ENCODE measurements at places on chromosomes 11 and 22. TPM values are rescaled to one million over a fixed set of nuclear protein-coding genes. Genes with fewer than 3 reads are reported as not detected.

The OR8G1 gene
- not detected for total RNA-seq

The C22orf15 gene
- not detected for total RNA-seq

The RABL2B gene
- total RNA-seq = 8.2 TPM

The CACNA1I gene
- total RNA-seq = not detected

The PNPLA5 gene
- not detected for total RNA-seq

The GTF2H1 gene
- total RNA-seq = 31.8 TPM

The GAL gene
- not detected for total RNA-seq

The CARD18 gene
- not detected for total RNA-seq

The IGSF22 gene
- total RNA-seq = not detected

DNA sequence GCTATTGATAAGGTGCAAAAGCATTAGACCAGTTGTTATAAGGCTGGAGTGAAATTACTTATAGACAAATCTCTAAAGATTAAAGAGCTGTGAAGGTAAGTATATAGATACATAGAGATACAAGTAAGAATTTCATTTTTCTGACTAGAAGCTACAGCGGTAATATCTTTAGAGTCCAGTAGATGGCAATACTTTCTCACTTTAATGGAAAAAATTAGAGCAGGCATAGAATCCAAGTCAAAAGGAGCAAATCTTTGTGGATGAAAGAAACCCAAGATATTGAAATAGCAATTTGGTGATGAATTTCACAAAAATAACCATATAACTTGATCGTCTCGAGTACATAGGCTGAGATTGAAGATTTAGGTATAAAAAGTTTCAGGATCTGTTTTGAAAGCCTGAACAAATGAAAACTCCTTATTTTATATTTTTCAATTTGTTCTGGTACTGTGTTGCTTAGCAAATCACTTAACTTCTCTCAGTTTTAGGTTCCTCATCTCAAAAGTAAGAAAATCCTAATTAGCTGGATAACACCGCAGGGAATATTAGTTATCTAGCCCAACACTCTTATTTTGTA lies 81.9 kb downstream of the UVRAG start:
- no peaks in the 10 kb centered on the region for H3K27me3 ChIP-seq
- no peak overlapping the region for H3K27ac ChIP-seq
- peaks cover 13% of the 10 kb centered on the region for H3K4me1 ChIP-seq
- H3K36me3 ChIP-seq = no peaks in the 10 kb centered on the region

- no peak overlapping the region for H3K4me3 ChIP-seq
- peaks cover 94% of the 10 kb centered on the region for H3K4me1 ChIP-seq
- peak overlapping the region; percentile 72 for H3K27ac ChIP-seq
- no peaks in the 10 kb centered on the region for H3K27me3 ChIP-seq
- no peaks in the 10 kb centered on the region for H3K36me3 ChIP-seq
These were observed 44.0 kb downstream of the PPP6R3 start for GRCh38 chr11:68504432-68505066.

DNA sequence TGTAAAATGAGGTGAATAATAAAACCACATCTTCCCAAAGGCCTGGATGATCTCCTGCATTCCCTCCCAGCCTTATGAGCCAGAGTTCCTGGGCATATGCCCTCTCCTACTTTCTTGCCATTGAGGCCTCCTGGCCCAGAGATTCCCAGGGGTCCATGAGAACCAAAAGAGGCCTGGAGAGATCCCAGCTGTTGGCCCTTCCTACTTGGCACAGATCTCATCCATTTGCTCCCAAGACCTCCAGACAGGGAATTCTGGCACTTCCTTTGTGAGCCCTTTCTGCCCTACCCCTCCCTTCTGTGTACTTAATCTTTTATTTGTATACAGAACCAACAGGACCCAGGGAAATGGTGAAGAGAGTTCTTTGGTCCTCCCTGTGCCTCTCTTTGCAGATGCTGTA lies 21.4 kb downstream of the POU2F3 start:
- peaks cover 4% of the 10 kb centered on the region for H3K27me3 ChIP-seq
- no peak overlapping the region for H3K4me3 ChIP-seq
- H3K4me1 ChIP-seq = no peaks in the 10 kb centered on the region
- no peak for DNase-seq

GRCh38 chr11:43963279-43963620 lies 20.8 kb downstream of the C11orf96 start:
- no peak overlapping the region for H3K4me3 ChIP-seq
- DNase-seq = no peak
- H3K4me1 ChIP-seq = no peaks in the 10 kb centered on the region
- no peak overlapping the region for H3K27ac ChIP-seq
- no peaks in the 10 kb centered on the region for H3K36me3 ChIP-seq

GRCh38 chr11:78696177-78696576 lies 121.5 kb upstream of the NARS2 start:
- H3K4me1 ChIP-seq = no peaks in the 10 kb centered on the region
- no peaks in the 10 kb centered on the region for H3K36me3 ChIP-seq
- DNase-seq = no peak
- H3K27me3 ChIP-seq = no peaks in the 10 kb centered on the region
- no peak overlapping the region for H3K27ac ChIP-seq

- no peak overlapping the region for H3K4me3 ChIP-seq
- H3K27me3 ChIP-seq = no peaks in the 10 kb centered on the region
These were observed 36.1 kb upstream of the HTATIP2 start for GRCh38 chr11:20327377-20327935.

- no peaks in the 10 kb centered on the region for H3K27me3 ChIP-seq
- no peak overlapping the region for H3K27ac ChIP-seq
- no peaks in the 10 kb centered on the region for H3K36me3 ChIP-seq
- no peaks in the 10 kb centered on the region for H3K4me1 ChIP-seq
These were observed 1425.1 kb downstream of the BRD1 start for GRCh38 chr22:48402591-48403031.

DNA sequence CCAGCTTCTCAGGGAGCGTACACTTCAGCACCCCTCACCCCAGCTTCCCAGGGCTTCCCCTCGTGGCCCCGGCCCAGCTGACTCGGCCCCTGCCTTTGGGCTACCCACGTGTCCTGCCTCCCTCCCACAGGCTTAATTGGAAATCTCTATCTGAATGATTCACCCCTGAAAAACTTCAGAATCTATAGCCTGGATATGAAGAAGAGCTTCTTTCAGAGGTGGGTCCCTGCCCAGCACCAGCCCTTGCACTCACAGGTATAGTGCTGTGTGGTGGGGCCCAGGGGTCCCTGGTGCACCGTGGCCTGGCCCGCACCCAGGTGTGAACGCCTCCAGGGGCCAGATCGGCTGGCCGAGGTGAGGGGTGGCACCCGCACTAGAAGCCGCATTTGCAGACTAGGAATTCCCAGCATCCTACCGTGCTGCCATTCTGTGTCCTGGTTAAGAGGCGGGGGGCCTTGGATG lies 38.4 kb downstream of the B3GAT1 start:
- H3K27ac ChIP-seq = no peak overlapping the region
- DNase-seq = no peak
- H3K27me3 ChIP-seq = no peaks in the 10 kb centered on the region

GRCh38 chr11:5931061-5931460 lies 11.0 kb upstream of the OR56A3 start:
- DNase-seq = no peak
- H3K27ac ChIP-seq = no peak overlapping the region
- H3K27me3 ChIP-seq = no peaks in the 10 kb centered on the region
- H3K36me3 ChIP-seq = no peaks in the 10 kb centered on the region
- H3K4me3 ChIP-seq = no peak overlapping the region
- H3K4me1 ChIP-seq = no peaks in the 10 kb centered on the region

DNA sequence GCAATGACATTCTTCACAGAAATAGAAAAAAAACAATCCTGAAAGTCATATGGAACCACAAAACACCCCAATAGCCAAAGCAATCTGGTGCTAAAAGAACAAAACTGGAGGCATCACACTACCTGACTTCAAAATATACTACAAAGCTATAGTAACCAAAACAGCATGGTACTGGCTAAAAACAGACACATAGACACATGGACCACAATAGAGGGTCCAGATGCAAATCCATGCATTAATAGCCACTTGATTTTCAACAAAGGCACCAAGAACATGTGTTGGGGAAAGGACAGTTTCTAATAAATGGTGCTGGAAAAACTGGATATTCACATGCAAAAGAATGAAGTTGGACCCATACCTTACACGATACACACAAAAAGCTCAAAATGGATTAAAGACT lies 27.9 kb upstream of the SMIM38 start:
- H3K4me3 ChIP-seq = no peak overlapping the region
- no peaks in the 10 kb centered on the region for H3K4me1 ChIP-seq
- no peaks in the 10 kb centered on the region for H3K27me3 ChIP-seq
- no peaks in the 10 kb centered on the region for H3K36me3 ChIP-seq
- no peak overlapping the region for H3K27ac ChIP-seq
- no peak for DNase-seq

- no peak overlapping the region for H3K27ac ChIP-seq
- peaks cover 39% of the 10 kb centered on the region for H3K27me3 ChIP-seq
- H3K4me3 ChIP-seq = no peak overlapping the region
- no peak for DNase-seq
These were observed 8.0 kb upstream of the EFCAB6 start for GRCh38 chr22:43819931-43820640.

- H3K4me3 ChIP-seq = no peak overlapping the region
- no peak for DNase-seq
- no peaks in the 10 kb centered on the region for H3K36me3 ChIP-seq
- H3K27me3 ChIP-seq = no peaks in the 10 kb centered on the region
These were observed 104.1 kb downstream of the ATXN10 start for GRCh38 chr22:45775569-45776312.

- H3K36me3 ChIP-seq = no peaks in the 10 kb centered on the region
- no peak for DNase-seq
- no peak overlapping the region for H3K27ac ChIP-seq
These were observed 1509.5 kb downstream of the BRD1 start for GRCh38 chr22:48318173-48318572.

- no peaks in the 10 kb centered on the region for H3K4me1 ChIP-seq
- no peaks in the 10 kb centered on the region for H3K27me3 ChIP-seq
- H3K36me3 ChIP-seq = no peaks in the 10 kb centered on the region
- no peak overlapping the region for H3K4me3 ChIP-seq
- H3K27ac ChIP-seq = no peak overlapping the region
These were observed 8.3 kb downstream of the TP53AIP1 start for GRCh38 chr11:128934351-128934750.

- H3K27me3 ChIP-seq = no peaks in the 10 kb centered on the region
- no peak overlapping the region for H3K4me3 ChIP-seq
- H3K36me3 ChIP-seq = no peaks in the 10 kb centered on the region
- no peaks in the 10 kb centered on the region for H3K4me1 ChIP-seq
- no peak overlapping the region for H3K27ac ChIP-seq
These were observed 17.6 kb downstream of the KCNJ4 start for GRCh38 chr22:38437416-38437815.

DNA sequence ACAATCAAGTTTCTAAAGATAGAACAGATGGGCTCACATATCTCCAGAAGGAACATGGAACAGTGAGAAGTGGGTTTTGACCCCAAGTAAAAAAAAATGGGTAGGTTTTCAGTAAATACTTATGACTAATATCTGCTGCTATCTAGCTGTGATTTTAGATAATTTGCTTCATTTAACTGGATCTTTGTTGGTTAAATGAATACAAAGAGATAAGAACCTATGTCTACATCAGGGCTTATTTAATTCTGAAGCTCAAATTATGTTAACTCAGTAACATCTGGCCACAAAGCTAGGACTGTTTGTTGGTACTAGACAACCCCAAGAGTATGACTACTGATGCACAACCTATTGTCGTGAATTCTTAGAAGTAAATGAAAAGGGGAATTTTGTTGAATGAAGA lies 144.4 kb upstream of the SESN3 start:
- no peaks in the 10 kb centered on the region for H3K27me3 ChIP-seq
- H3K36me3 ChIP-seq = no peaks in the 10 kb centered on the region
- no peak overlapping the region for H3K4me3 ChIP-seq
- DNase-seq = no peak
- no peak overlapping the region for H3K27ac ChIP-seq

DNA sequence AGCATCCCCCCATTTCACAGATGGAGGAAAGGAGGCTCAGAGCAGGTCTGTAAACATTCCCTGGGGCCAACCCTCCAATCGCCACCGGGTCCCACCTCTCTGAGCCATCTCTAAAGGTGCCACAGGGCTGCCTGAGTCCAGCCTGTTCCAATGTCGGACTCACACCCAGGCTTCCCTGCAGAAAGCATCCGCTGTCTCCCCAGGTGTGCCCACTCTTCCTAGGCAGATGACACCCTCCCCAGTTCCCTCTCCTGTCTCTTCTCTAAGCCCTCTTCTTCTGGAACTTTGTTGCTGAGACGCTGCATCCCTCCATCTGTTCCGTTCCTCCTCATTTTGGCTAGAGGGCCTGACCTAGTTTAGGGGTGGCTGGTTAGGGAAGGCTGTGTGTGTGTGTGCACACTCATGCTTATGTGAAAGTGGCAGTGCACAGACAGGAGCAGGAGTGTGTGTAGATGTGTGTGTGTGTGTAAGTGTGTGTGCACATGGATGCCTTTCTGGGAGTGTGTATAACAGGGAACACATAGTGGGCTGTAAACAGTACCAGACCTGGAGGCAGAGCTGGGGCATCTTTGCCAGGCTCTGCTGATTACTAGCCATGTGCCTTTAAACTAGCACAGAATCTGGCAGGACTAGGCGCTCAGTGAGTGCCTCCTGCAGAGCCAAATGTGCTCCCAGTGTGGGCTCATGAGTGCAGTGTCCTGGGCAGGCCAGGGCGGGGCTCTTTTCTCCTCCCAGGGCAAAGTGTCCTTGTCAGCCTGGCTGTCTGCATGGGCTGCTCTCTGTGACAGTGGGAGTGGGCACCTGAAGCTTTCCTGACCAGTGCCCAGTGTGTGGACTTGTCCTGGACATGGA lies 77.3 kb upstream of the NECTIN1 start:
- no peaks in the 10 kb centered on the region for H3K4me1 ChIP-seq
- no peak overlapping the region for H3K4me3 ChIP-seq

GRCh38 chr11:75024068-75024449 lies 35.3 kb downstream of the NEU3 start:
- no peak for DNase-seq
- no peaks in the 10 kb centered on the region for H3K27me3 ChIP-seq
- H3K4me1 ChIP-seq = peaks cover 42% of the 10 kb centered on the region
- no peak overlapping the region for H3K4me3 ChIP-seq
- no peaks in the 10 kb centered on the region for H3K36me3 ChIP-seq

- no peak for DNase-seq
- H3K27ac ChIP-seq = no peak overlapping the region
- H3K4me1 ChIP-seq = no peaks in the 10 kb centered on the region
- peaks cover 13% of the 10 kb centered on the region for H3K27me3 ChIP-seq
- H3K4me3 ChIP-seq = no peak overlapping the region
These were observed 5.9 kb upstream of the MRGPRG start for GRCh38 chr11:3224401-3225057.

- no peaks in the 10 kb centered on the region for H3K4me1 ChIP-seq
- H3K36me3 ChIP-seq = peaks cover 23% of the 10 kb centered on the region
- H3K4me3 ChIP-seq = no peak overlapping the region
- H3K27me3 ChIP-seq = no peaks in the 10 kb centered on the region
These were observed 42.2 kb upstream of the DNAJB7 start for GRCh38 chr22:40904101-40904500.

DNA sequence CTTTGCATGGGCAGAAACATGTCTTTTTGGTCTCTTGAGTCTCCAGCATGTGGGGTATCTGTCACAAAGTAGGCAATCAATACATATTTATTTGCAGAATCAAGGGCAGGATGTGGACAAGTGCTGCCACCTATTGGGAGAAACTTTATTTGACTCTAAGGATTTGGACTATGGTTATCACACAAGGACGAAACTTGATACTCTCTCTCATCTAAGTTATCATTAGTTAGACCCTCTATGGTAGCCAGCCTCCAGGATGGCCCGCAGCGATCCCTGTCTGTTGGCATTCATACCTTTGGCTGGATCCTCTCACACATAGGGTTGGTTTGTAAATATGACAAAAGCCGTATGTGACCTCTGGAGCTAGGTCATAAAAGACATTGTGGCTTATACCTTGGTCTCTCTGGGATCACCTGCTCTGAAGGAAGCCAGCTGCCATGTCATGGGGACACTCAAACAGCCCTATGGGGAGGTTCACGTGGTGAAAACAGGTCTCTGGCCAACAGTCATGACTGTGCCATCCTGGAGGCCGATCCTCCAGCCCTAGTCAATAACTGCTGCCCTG lies 1.1 kb upstream of the FBXO7 start:
- DNase-seq = no peak
- peaks cover 8% of the 10 kb centered on the region for H3K27me3 ChIP-seq
- peak overlapping the region; percentile 99 for H3K27ac ChIP-seq
- H3K4me3 ChIP-seq = peak overlapping the region; percentile 80
